ENCODE measurements at places on chromosomes 16 and 17.

GRCh38 chr17:36721560-36722120, 120.3 kb downstream of the MRM1 start:
- no peak for DNase-seq

GRCh38 chr17:62121025-62121730, 56.1 kb upstream of the MED13 start:
- DNase-seq, result no peak

DNA sequence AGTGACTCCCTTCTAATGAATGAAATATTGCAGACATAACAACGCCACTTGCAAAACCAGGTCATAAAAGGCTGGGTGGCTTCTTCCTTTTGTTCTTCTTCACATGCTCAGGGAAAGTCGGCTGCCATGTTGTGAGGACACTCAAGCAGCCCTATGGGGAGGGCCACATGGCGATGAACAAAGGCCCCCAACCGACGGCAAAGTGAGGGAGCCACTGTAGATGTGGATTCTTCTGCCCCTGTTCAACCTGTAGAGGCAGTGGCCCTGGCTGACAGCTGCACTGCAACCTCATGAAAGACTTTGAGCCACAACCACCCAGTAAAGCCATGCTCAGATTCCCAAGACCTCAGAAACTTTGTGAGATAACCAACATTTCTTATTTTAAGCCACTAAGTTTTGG, 203.5 kb upstream of the TNRC6C start:
- DNase-seq, result no peak

DNA sequence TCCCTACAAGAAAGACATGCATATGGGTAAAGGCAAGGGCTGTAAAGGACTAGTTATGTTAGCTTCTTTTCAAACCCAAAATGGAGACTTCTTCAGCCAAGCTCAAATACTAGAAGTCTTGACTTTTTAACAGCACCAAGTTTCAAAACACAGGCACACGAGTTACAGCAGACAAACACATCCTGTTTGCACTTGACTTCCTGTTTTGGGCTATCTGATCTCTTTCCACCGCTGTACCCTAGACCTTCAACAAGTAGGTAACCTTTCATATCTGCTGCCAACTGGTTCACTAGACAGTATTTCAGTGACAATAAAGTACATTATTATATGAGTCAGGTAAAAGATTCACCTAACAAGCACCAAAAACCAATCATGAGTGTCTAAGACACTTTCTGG, 12.3 kb downstream of the RFFL start:
- DNase-seq, result no peak

DNA sequence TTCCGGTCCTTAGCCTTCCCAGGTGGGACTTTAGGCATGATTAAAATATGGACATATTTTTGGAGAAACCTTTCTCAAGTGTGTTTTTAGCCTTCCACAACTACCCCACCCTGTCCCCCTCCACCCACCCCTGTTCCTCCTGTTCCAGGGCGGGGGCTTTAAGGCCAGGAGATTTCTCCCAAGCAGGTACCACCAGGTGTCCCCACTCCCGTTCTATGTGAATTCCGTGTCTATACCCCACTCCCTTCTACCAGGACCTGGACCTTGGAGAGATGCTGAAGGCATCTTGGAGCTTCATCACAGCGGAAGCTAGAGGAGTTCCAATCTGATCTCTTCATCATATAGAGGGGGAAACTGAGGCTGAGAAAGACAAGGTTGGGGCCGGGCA, 9.7 kb downstream of the CA4 start:
- DNase-seq, result no peak

GRCh38 chr17:17940441-17940911, 31.7 kb downstream of the TOM1L2 start:
- no peak for DNase-seq

DNA sequence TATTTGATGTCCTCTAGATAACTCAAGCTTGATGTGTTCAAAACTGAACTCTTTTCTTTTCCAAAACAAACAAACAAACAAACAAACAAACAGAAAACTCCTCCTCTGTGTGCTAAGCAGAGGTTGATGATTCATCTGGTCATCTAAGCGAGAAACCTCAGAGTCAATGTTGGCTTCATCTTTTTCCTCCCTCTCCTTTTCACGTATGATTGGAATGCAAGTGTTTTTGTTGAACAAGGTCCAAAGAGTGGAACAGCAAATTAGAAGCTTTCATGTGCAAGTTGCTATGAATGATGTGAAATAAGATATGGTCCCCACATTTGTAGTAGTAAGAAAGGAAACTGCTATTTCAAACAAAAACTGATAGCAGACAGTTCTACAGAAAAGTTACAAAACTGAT, 52.5 kb downstream of the TBX4 start:
- no peak for DNase-seq

- no peak for DNase-seq
These were observed 68.5 kb upstream of the RPL38 start for GRCh38 chr17:74134991-74135390.

- DNase-seq, result no peak
These were observed 47.6 kb upstream of the MED9 start for GRCh38 chr17:17429222-17429621.

- DNase-seq, result no peak
These were observed 12.1 kb downstream of the SGSH start for GRCh38 chr17:80208050-80208449.

GRCh38 chr17:67246653-67247415, 1.8 kb upstream of the HELZ start:
- DNase-seq, result no peak

DNA sequence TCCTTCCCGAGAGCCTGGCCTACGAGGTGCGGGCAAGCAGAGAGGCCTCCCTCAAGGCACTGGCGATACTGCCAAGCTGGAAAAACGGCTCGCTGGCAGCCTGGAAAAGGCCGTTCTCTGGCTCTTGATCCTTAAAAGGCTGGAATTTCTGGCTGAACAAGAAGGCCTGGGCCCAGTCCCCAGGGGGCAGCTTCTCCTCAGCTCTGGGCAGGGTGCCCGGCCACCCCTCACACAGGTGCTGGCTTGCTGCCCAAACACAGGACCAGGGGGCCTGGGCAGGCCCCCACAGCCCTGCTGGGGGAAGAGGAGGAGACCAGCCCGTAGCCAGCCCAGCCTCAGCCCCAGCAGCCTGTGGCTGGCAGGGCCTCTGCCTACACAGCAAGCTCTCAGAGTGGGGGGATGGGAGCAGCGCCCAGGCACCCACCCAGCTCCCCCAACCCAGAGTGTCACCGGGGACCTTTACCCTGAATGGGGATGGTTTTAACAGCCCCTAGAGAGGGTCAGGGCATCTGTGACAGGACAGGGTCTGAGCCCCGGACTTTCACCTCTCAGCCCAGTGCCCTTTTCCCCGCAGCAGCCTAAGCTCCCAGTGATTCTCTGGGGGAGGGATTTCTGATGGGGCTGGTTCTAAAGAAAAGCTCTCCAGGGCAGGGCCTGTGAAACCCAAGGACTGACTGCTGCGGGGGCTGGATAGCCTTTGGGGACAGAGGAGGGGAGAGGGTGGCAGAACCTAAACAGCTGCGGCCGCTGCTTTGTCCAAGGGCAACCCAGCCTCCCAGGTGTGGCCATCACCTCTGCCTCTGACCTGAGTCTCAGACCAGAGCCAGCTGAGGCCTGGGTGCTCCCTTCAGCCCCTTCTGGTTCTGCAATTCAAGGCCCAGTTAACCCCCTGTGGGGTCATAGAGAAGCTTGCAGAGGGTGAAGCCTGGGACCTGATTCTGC, 38.6 kb upstream of the TOB1 start:
- peak; percentile 26 for DNase-seq

DNA sequence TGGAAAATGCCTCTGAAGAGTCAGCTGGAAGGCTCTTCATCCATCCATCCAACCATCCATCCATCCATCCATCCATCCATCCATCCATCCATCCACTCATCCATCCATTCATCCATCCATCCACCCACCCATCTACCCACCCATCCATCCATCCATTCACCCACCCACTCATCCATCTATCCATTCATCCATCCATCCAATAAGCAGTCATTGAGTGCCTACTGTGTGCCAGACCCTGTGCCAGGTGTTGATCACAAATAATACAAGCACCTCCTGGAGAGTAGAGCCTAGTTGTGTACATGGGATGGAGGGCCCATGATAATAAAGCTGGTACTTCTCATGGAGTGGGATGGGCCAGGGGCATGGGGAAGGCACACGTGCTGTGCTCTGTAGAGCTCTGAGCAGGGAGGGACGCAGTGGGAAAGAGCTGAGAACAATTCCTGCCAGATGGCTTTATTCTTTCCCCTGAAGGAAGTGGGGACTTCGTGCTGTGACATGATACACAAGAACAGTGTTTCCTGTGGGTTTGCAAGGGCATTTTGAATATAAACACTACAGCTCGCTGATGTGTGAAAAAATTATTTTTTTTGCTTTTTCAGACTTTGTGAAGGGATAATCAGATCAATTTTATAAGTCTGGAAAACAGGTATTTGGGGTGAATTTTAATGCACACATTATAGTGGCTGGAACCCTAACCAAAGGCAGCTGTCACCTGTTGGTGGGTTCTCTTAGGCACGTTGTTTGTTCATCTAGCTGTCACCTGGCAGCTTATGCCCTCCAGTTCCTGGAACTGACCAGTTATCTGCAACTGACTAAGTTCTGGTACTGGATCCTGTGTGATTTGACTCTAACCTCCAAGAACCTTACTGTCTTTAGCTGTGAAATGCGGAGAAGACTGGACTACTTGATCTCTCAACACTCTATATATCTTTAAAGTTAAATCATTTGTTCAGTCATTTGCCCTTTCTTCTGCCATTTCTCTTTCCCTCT, 61.3 kb downstream of the PRKCB start:
- DNase-seq, result no peak

- DNase-seq, result no peak
These were observed 14.1 kb downstream of the ALDH3A1 start for GRCh38 chr17:19733953-19734526.

DNA sequence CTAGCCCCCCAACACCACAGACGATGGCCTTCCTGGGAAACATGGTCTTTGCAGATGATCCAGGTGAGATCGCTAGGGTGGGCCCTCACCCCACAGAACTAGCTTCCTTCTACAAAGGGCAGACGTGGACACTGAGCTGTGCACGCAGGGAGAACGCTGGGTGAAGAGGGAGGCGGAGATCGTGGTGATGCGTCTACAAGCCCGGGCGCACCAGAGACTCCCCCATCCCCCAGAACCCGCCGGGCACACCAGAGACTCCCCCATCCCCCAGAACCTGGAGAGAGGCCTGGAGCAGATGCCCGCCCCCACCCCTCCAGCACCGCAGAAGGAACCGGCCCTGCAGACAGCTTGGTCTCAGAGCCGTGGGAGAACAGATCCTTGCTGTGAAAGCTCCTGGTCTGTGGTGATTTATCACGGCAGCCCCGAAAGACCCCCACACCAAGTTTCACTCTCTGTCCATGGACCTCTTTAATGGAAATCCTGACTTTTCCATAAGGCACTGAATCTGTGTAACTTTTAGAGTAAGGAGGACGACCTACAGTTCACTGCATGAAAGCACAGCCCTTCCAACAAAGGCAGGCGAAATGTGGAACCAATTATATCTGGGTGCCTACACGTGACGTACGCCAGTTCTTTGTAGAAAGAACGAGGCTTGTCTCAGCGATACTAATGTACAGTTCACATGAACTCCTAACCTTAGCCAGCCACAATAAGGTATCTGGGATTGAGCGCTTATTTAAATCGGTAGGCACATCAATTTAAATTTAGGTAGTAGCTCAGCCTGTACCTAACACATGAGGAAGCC, 88.5 kb downstream of the ANKRD11 start:
- DNase-seq, result no peak

- peak; percentile 61 for DNase-seq
These were observed at the start of gene SLC46A1 for GRCh38 chr17:28405632-28406472. TSS of gene SLC46A1 (minus strand) at chr17:28406212. CDS start at chr17:28406114, 98 bp downstream.

DNA sequence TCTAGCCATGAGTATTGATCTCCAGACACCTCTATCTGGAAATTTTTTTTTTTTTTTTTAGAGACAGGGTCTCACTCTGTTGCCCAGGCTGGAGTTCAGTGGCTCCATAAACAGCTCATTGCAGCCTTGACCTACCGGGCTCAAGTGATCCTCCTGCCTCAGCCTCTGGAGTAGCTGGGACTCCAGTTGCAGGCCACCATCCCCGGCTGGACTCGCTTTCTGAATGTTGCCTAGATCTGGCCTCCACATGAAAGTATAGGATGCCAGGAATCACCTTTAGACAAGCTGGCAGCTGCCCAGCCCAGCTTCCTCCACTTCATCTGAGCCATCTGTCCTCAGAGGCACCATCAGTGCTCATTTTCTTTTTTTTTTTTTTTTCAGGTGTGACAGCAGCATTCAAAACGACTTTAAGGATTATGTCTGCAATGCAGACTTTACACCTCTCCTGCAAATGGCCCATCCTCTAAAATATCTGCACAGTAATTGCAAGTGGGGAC, 6.4 kb upstream of the PRR14 start:
- DNase-seq, result no peak

DNA sequence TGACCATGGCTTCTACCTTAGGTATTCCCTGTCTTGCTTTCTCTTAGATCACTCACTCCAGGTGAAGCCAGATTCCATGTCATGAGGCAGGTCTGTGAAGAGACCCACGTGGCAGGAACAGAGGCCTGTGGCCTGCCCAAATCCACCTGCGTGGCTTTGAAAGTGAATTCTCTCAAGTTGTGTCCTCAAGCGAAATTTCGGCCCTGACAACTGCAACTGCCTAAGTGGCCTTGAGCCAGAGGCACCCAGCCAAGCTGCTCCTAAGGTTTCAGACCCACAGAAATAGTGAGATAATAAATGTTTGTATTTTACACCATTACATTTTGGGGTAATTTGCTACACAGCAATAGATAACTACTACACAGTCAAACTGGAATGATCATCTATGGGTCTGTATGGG, 497.9 kb downstream of the XYLT1 start:
- DNase-seq, result no peak

- DNase-seq, result no peak
These were observed 123.9 kb downstream of the XYLT1 start for GRCh38 chr16:17346621-17347569.

GRCh38 chr16:23856251-23856709, 20.5 kb downstream of the PRKCB start:
- DNase-seq, result no peak

DNA sequence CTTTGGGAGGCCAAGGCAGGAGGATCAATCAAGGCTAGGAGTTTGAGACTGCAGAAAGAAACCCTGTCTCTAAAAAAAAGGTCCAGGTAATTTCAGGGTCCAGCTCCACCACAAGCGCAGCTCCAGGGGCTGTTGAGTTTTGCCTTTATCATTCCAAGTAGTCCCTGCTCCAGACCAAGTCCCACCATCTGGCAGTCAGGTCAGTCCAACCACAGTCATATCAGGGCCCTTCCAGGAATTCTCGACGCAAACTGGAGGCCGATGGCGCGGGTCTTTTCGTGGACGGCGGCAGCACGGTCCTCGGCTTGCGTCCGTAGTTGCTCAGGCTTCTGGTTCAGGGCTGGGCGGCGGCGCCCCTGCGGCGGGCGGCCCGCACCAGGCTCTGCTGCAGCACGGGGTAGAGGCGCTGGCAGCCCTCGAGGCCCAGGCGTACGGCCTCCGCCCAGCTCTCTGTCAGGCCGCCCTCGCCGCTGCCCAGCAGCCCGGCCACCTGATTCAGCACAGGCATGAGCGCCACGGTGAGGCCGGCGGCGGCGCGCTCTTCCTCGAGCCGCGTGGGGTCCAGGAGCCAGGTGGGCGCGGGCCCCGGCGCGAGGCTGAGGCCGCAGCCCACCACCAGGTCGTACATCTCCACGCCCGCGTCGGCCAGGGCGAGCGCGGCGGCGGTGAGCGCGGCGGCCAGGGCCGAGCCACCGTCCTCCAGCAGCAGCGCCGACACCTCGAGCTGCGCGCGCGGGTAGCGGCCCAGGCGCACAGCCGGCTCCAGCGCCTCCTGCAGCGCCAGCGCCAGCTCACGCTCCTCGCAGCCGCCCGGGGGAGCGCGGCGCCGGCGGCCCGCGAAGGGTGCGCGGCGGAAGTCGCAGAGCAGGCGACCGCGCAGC, 752 bp downstream of the EXOSC6 start:
- no peak for DNase-seq

- no peak for DNase-seq
These were observed 21.3 kb downstream of the C16orf74 start for GRCh38 chr16:85729452-85730185.

Data from hypothalamus (tissue), 51 donors.